Activated CD4-positive, alpha-beta T cell treated with anti-CD3 and anti-CD28 coated beads, Interleukin-2, amount 10 ng/mL, durations not matched to agents 24 days and 14 days (primary cell): ENCODE measurements at places on chromosomes 4 and X. TPM values are rescaled to one million over a fixed set of nuclear protein-coding genes. Genes with fewer than 3 reads are reported as not detected.

GRCh38 chr4:140300271-140300970 lies 73.0 kb upstream of the SCOC start:
- H3K36me3 ChIP-seq = no peaks in the 10 kb centered on the region
- peaks cover 10% of the 10 kb centered on the region for H3K27me3 ChIP-seq
- no peak overlapping the region for H3K4me3 ChIP-seq
- no peak for DNase-seq
- H3K27ac ChIP-seq = no peak overlapping the region
- H3K4me1 ChIP-seq = peaks cover 2% of the 10 kb centered on the region

Gene IL1RAPL1
- not detected in 2 replicates for total RNA-seq

Gene DGAT2L6
- total RNA-seq = not detected in 2 replicates

Gene ZC4H2
- 8.9 and 11.3 TPM in 2 replicates for total RNA-seq

DNA sequence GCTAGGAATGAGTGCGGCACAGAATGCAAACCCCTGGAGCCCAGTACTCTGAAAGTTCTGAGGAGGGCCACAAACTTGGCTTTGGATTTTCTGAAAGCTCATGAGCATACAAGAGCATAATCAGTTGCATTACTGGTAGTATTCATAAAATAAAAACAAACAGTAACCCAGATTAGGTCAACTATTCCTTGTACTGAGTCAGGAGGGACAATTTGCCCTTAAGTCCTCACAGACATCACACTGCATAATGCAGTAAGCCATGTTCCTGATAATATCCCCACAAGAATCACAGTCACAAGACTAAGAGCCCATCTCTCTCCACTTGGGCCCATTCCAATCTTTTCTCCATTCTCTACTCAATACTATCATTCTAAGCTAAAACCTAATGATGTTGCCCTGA lies 126.9 kb upstream of the NEIL3 start:
- H3K4me3 ChIP-seq = no peak overlapping the region
- DNase-seq = no peak
- H3K27me3 ChIP-seq = no peaks in the 10 kb centered on the region
- H3K27ac ChIP-seq = no peak overlapping the region
- H3K36me3 ChIP-seq = no peaks in the 10 kb centered on the region

Gene HELT
- not detected in 2 replicates for total RNA-seq

DNA sequence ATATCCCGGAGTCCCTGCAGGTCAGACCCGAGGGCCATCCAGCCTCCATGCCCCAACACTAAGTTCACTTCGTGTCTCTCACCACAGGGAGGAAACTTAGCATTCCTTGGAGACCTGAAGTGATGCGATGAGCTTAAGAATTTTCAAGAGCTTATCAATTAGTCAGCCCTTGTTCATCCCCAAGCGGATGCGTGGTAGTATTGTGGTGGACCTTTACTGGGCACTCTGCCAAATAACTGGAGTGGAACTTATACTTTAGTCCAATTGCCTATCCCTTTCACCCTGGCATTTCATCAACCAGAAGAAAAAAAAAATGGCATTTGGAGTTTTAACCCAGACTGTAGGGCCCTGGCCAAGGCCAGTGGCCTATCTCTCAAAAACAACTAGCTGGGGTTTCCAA lies 137.1 kb downstream of the RELL1 start:
- peaks cover under 1% of the 10 kb centered on the region for H3K27me3 ChIP-seq
- no peak overlapping the region for H3K4me3 ChIP-seq
- no peak overlapping the region for H3K27ac ChIP-seq
- DNase-seq = no peak
